Daoy (cell line): ENCODE measurements at places on chromosomes 5 and 9. TPM values are rescaled to one million over a fixed set of nuclear protein-coding genes. Genes with fewer than 3 reads are reported as not detected.

ACTBL2 gene
- 7.1 and 8.7 TPM in 2 replicates for total RNA-seq

FAM81B gene
- total RNA-seq: not detected in 2 replicates

WDR38 gene
- total RNA-seq: 0.12 TPM in 1 of 2 replicates, not detected in the other

LCN15 gene
- not detected in 2 replicates for total RNA-seq

GNG10 gene
- 140 and 158 TPM in 2 replicates for total RNA-seq

OBP2B gene
- total RNA-seq: not detected in 2 replicates

PCDHGB4 gene
- 0.06 and 0.09 TPM in 2 replicates for total RNA-seq

WWC1 gene
- 17.4 and 18.9 TPM in 2 replicates for total RNA-seq

SLC4A9 gene
- not detected in 2 replicates for total RNA-seq

SLC45A2 gene
- not detected in 2 replicates for total RNA-seq

SLC25A48 gene
- not detected in 2 replicates for total RNA-seq
